ENCODE measurements at places on chromosomes 12 and 14.

GRCh38 chr14:56333359-56334292, 215.4 kb downstream of the PELI2 start:
- DNase-seq, result no peak

- DNase-seq, result no peak
Measured at GRCh38 chr12:46370380-46370734, 2.2 kb downstream of the SLC38A2 start.

- no peak for DNase-seq
Measured at GRCh38 chr12:124481772-124482566, 85.4 kb downstream of the NCOR2 start.

DNA sequence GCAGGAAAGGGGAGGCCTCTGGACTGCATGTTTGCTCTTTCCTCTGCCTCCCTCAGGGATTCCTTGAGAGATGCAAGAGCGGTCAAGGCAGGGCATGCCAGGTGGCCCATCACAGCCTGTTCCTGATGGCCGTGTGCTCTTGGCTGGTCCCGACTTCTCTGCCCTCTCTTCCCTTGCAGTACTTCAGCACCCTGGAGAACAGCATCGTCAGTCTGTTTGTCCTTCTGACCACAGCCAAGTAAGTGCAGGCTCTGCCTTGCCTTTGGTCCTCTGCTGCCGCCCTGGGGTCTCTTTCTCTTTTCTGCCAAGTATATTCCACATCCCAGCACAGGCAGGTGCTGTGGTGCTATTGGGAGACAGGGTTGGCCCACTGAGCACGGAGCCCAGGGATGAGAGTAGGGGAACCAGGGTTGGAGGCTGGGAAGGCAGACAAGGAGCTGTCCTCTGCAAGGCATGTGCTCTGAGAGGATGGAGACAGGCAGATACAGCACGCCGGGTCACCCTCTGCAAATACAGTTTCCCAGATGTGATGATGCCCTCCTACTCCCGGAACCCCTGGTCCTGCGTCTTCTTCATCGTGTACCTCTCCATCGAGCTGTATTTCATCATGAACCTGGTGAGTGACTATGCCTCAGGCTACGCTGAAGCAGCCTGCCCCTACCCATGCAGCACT, 51.9 kb downstream of the TPCN1 start:
- DNase-seq, result no peak

GRCh38 chr14:22579236-22579635, 9.8 kb downstream of the DAD1 start:
- DNase-seq, result no peak

GRCh38 chr12:127358888-127359287, 908.1 kb upstream of the TMEM132C start:
- no peak for DNase-seq

GRCh38 chr12:47941475-47941780, 22.0 kb upstream of the TMEM106C start:
- no peak for DNase-seq

GRCh38 chr12:110940933-110941332, 20.6 kb upstream of the MYL2 start:
- DNase-seq, result no peak

GRCh38 chr14:69687606-69688298, 76.4 kb downstream of the SUSD6 start:
- DNase-seq, result no peak

DNA sequence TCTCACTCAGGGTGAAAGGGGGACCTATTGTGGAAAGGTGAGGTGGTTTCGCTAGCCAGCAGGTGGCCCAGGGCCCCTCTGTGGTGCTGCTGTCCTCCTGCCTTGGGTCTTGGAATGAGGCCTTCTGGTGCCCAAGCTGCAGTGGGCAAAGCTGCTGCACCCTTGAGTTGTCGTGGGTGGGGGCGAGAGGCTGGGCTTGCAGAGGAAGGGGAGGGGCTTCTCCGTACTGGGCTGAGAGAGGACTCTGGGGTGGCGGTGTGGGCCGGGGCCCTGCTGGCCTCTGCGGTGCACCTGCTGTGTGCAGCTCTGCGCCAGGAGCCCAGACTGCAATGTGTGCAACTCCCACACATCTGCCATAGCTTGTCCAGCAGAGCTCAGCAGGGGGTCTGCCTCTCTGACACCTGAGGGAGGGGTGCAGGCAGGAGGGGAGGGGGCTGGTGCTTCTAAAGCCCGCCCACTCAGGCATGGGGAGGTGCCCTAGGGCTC, 145.8 kb downstream of the KIF26A start:
- DNase-seq, result no peak

DNA sequence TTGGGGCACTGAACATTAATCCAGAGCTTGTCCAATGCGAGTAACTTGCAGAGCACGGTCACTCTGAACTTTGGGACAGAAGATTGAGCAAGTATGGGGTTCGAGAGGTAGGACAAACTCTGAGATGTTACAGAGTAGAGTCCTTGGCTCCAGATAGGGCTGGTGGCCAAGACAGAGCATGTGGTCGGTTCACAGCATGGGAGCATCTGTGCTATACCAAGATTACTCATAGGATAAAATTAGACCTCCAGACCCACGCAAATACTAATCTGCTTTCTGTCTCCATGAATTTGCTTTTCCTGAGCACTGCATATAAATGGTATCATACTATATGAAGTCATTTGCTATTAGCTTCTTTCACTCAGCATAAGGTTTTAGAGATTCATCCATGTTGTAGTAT, 93.4 kb upstream of the TBX5 start:
- DNase-seq, result no peak

GRCh38 chr12:39102474-39103209, 197.3 kb upstream of the CPNE8 start:
- no peak for DNase-seq

DNA sequence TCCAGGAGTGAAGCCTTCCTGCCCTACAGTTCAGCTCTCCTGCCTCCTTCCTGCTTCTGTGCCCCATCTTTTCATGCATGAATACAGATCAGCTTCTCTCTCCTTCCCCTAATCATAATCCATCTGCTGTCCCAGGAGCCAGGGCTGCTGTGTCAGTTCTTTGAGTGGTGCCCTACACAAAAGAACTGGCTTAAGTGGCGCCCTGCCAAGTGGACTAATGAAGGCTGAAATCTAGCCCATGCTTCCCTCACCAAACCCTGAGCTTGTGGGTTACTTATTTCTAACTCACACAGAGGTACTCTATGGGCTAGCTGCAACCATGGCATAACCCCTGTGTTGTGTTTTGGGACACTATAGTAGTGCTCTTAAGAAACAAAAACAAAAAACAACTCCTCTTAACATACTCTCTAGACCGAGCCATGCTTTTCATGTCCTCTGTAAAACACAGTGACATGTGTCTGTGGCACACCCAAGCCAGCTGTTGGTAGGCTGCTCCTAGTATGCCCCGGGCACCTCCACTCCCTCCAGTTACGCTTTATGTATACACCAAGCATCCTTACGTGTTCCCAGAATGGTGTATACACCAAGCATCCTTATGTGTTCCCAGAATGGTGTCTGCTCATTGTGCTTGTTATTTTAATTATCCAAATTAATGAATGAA, 19.3 kb upstream of the ETV6 start:
- DNase-seq, result no peak

- no peak for DNase-seq
Measured at GRCh38 chr12:1806301-1807086, 13.9 kb upstream of the LRTM2 start.
